ENCODE measurements at places on chromosomes 13 and 19. TPM values are rescaled to one million over a fixed set of nuclear protein-coding genes. Genes with fewer than 3 reads are reported as not detected.

GRCh38 chr13:99041788-99042187 is 63.9 kb upstream of the DOCK9 start:
- no peak for DNase-seq

GRCh38 chr13:109568339-109568818 is 218.0 kb downstream of the IRS2 start:
- DNase-seq = no peak

DNA sequence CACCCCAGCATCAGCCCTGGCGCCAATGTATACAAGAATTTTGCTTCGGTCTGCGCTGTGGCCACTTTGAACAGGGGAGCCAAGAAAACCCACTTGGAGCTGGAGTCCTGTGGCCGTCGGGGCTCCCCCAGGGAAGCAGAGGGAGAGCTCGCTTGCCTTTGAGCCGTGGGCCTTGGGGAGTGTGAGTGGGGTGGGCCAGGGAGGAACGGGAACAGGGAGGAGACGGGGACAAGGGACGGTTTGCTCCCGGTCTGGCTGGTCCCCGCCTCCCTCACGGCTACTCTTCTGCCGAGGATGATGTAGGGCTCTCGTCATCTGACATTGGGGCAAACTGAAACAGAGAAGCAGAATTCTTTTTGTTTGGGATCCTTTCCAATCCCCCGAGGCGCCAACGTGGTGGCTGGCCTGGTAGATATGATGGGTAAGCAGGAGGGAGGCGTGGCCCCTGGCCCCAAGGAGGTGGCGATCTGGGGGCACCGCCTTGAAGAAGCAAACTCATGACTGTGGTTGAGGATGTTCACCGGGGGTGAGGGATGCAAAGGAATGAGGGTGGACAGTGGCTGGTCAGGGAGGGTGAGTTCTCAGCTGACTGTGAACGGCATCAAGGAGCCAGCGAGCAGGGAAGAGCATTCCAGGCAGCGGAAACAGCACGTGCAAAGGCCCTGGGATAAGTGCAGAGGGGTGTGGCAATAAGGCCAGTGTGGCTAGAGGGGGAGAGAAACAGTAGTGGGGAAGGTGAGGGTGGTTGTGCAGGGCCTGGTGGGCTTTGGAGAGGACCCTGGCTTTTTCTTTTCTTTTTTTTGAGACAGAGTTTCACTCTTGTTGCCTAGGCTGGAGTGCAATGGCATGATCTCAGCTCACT is 10.9 kb upstream of the SPC24 start:
- no peak for DNase-seq

GRCh38 chr13:29479716-29480492 is 115.6 kb downstream of the SLC7A1 start:
- DNase-seq = no peak

GRCh38 chr13:34941436-34941834 is 635 bp upstream of the NBEA start:
- DNase-seq = no peak

DNA sequence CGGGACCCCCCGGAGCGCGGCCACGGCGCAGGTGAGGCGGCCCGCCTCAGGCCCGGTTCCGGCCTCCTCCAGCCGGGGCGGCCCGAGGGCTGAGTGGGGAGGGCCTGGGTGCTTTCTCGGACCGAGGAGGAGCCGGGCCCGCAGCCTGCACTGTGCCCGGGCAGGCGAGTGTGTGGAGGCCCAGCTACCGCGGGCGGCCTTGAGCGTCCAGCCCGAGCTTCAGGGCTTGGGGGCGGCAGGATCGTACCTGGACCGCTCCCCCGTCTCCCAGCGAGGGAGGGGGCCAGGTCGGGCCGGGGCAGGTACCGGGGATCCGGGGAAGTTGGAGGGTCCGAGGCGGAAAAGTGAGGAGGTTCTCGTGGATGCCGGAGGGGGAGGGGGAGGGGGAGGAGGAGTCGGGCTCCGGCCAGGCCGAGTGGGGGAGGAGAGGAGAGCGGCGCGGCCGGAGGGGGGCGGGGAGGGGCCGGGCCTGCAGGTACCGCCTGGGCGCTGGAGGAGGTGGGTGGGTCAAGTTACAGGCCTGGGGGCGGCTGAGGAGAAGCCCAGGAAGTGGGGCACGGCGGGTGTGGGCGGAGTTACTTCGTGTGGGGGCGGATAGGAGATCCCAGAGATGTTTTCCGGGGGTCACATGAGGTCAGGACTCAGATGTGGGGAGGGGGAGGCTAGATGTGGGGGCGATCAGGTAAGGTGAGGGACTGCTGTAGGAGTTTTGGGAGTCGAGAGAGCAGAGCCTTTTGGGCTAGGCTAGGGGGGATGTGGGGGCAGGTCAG is 545 bp downstream of the NACC1 start:
- DNase-seq = no peak

The CACNA1A gene
- 0.29 TPM for total RNA-seq

The ZNF507 gene
- total RNA-seq = 12.5 TPM

The CLASRP gene
- 77.9 TPM for total RNA-seq

Measured in kidney epithelial cell (primary cell).